ENCODE measurements at places on chromosomes 1 and 21.

- no peak for DNase-seq
Observed at GRCh38 chr1:150302338-150302737, 8.7 kb downstream of the MRPS21 start.

DNA sequence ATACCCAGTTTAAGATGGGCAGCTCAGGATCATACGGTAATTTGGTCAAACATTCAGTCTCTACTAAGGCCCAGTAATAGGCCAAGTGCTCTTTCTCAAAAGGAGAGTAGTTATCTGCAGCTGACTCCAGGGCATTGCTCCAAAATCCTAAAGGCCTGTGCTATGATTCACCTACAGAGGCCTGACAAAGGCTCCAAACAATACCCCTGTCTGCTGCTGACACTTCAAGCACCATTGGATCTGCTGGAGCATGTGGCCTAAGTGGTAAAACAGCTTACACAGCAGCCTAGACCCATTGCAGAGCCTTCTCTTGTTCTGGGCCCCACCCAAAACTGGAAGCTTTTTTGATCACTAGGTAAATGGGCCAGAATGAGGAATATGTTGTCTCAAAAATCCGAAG, 22.8 kb downstream of the SLAMF7 start:
- DNase-seq: no peak

GRCh38 chr21:16280686-16281091, 550.9 kb downstream of the USP25 start:
- DNase-seq: no peak

DNA sequence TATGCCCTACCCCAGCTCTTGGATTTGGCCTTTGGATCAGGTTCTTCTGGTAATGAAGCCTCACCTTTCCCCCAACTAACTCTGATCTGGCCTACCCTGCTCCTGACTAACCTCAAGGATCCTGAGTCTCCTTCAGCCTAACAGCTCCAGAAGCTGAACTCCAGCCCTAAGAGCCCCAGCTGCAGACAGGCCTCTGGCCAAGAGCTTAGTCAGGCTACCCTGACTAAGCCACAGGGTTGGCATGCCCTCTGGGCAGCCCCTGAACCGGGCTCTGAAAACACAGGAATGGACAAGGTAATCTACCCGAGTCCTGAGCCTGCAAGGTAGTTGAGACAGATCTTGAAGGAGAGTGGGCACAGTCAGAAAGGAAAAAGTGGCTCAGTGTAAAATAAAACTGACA, 29.4 kb downstream of the COA7 start:
- DNase-seq: peak; percentile 40

- DNase-seq: no peak
Observed at GRCh38 chr21:26826801-26827200, 18.4 kb downstream of the ADAMTS1 start.

- peak; percentile 99 for DNase-seq
Observed at GRCh38 chr1:246566128-246566812, at the start of the genes CNST and TFB2M. Gene CNST, plus strand, starts transcription at chr1:246566456. Its CDS starts 25,107 bp downstream, at chr1:246591563. Gene TFB2M, minus strand, starts transcription at chr1:246566261. Its CDS starts 123 bp downstream, at chr1:246566138.

GRCh38 chr21:35350965-35351364, 301.9 kb upstream of the RUNX1 start:
- DNase-seq: no peak

GRCh38 chr1:26363549-26364448, 8.8 kb downstream of the ZNF683 start:
- peak; percentile 38 for DNase-seq

DNA sequence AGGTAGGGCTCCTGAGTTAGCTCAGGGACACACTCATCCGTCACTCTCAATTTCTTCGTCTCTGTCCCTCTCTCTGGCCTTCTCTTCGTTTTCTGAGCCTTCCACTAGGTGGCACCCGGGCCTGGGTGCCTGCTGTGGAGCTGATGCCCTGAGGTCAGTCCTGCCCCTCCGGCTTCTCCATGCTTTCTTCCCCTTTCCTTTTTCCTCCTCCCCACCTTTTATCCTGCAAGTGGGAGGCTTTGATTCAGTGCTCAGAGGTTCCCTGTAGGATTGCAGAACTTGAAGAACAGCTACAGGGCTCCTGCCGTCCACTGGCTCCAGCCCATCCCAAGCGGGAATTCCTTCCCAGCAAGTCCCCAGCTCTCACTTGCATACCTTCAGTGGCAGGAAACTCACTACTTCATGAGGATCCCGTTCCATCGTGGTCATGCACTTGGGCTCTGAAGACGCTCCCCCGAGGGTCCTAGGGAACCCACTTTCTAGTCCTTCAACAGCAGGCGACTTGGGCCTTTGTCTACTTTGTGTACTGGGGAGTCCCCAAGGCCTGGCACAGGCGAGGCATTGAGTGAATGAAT, 45.6 kb downstream of the SRRM1 start:
- DNase-seq: peak; percentile 45

DNA sequence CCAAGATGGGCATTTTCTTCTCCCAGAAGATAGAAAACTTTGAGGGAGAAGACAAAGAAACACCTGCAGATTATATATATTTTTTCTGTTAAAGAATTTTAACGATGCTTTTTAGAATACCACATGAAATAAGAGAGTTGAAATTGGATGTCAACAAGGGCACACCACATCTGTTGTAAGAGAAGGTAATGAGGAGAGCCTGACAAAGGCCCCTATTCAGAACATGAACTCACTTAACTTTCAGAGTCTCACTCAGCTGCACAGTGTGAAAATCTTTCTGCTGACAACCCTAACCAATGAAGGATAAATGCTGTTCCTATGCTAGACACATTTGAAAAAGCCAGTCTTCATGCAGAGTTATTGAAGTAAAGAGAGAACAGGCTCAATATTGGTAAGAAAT, 7.3 kb downstream of the KRTAP22-2 start:
- no peak for DNase-seq

DNA sequence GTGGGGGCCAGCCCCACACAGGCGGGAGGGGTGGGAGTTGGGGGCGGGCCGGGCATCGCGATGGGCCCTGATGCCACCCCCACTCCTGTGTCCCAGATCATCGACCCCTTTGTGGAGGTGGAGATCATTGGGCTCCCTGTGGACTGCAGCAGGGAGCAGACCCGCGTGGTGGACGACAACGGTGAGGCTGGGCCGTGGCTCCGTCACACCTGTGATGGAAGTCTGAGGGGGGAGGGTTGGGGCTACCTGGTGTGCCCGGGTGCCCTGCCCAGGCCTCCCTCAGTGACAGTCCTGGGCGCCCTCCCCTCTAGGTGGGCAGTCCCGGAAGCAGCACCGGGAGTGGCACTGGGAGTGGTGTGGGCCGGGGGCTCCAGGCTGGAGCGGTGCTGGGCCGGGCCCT, 22.6 kb downstream of the PLCH2 start:
- no peak for DNase-seq

GRCh38 chr1:67342076-67342890, 34.6 kb downstream of the IL12RB2 start:
- DNase-seq: no peak

GRCh38 chr1:208025031-208025430, 114.1 kb upstream of the CD34 start:
- DNase-seq: peak; percentile 52

GRCh38 chr1:109993885-109994284, 9.3 kb downstream of the AHCYL1 start:
- no peak for DNase-seq

DNA sequence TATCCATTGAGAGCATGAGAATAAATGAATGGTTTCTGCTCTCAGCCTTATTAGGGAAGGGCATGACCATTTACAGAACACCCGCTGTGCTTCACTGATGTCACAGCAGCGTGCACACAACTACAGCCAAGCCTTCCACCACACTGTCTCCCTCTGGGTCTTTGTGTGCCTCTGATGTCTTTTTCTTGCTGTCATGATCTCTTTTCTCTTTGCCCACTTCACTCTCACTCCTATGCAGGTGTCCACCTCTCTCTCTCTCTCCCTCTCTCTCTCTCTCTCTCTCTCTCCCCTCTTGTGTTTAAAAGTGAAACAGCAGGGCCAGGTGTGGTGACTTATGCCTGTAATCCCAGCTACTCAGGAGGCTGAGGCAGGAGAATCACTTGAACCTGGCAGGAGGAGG, 232.5 kb upstream of the JUN start:
- DNase-seq: no peak

GRCh38 chr1:8711151-8711550, 106.3 kb downstream of the RERE start:
- peak; percentile 33 for DNase-seq

- no peak for DNase-seq
Observed at GRCh38 chr1:38541223-38541622, 318.3 kb downstream of the RRAGC start.

DNA sequence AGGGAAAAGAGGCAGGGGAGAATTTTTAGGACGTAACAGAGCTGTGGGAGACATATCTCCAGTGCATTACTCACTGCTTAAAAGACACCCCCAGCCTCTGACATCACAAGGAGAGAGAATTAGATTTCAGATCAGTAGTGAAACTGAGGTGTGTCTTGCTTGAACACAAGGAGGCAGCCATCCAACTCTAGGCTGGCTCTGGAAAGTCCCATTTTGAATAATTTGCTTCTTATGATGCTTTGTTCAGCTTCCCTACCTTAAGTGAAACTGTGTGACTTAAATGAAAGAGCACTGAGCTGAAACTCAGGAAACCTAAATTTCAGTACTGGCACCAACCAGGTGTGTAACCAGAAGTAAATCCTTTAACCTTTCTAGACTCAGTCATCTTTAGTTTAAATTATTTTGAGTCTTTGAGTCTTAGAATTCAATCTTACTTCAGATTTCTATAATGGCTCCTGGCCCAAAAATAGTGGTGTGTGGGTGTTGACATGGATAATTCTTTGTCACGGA, 251.6 kb upstream of the SGIP1 start:
- peak; percentile 75 for DNase-seq

- DNase-seq: no peak
Observed at GRCh38 chr1:173347282-173347818, 129.8 kb upstream of the PRDX6 start.

DNA sequence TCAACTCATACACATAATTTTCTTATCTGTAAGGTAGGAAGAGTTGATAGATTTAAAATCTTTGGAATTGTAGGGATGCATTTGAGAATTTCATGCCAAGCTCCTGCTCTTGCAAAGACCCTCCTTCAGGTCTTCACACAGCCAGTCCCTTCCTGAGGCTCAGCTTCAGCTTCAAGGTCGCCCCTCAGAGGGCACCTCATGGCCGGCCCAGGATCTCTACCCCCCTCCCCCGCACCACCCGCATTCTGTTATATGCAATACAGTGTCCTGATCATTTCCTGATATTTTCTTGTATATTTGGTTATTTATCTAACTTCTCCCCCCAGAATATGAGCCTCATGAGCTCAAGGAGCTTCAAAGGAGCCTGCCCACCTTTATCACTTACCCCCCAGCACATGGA, 47.0 kb upstream of the BACE2 start:
- DNase-seq: no peak

DNA sequence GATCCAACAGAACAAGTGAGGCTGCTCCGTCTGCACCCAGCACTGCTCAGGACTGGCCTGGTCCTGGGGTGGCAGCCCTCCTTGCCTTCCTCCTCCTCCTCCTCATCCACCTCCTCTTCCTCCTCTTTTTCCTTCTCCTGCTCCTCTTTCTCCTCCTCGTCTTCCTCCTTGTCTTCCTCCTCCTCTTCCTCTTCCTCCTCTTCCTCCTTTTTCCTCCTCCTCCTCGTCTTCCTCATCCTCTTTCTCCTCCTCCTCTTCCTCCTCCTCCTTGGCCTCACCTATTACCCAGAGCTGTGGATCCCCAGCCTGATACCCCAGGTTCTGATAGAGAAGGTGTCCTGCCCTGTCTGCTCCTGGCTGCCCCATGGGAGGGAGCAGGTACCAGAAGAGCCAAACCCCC, 16.6 kb upstream of the MFN2 start:
- no peak for DNase-seq

- DNase-seq: no peak
Observed at GRCh38 chr1:193426061-193426460, 239.6 kb upstream of the B3GALT2 start.

DNA sequence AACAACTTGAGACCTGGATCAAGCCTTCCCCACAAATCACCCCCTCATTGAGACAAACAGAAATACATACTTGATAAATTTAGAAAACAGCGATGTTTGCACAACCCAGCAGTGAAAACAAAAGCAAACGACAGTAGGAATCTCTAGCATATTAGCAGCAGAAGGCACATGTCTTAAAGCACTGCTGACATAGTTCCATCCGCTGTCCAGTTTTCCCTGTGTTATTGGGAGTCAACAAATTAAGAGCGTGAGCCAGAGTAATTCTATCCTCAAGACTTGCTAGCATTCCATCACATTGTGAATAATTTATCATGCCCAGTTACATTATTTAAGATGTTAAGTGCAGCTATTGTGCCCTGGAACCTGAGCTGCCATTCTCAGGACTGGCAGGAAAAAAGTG, 55.3 kb downstream of the IGSF5 start:
- DNase-seq: no peak

GRCh38 chr1:101086783-101087182, 61.2 kb upstream of the DPH5 start:
- DNase-seq: no peak

GRCh38 chr21:45404730-45405270, at the start of gene COL18A1:
Gene COL18A1, plus strand, starts transcription at chr21:45405165. Its CDS starts 66 bp downstream, at chr21:45405231.
- no peak for DNase-seq

DNA sequence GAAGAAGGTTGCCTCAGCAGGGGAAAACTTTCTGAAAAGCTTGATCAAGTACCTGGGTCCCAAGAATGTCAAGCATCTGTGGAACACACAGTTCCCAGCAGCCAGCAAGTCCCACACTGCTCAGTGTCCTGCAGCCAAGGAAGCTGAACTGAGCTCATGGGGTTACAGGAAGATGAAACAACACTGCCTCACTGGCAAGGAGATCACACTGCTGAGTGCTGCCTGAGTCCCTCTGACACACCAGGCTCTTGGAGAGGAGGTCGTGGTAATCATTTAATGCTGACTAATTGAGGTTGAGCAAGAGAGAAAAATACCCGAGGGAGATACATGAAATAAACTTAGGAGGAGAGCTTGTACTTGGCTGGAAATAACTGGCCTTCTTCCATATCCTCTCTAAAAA, 75.2 kb downstream of the MPZL1 start:
- DNase-seq: peak; percentile 99

DNA sequence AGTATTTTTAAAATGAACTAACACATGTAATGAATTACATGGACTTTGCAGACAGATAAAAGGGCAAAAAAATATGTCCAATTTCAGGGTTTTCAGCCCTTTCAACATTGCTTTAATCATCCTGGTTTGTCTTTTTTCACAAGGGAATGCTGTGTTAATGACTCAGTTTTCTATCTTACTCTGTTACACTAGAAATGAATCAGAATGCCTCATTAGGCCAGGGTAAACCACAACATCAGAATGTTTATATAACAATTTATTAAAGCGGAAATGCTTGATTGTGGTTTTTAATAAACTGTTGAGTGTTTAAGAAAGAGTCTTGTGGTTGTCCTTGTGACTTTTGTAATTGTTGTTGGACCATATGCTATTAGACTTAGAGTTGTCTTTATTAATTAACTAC, 13.5 kb downstream of the GORAB start:
- DNase-seq: peak; percentile 84

DNA sequence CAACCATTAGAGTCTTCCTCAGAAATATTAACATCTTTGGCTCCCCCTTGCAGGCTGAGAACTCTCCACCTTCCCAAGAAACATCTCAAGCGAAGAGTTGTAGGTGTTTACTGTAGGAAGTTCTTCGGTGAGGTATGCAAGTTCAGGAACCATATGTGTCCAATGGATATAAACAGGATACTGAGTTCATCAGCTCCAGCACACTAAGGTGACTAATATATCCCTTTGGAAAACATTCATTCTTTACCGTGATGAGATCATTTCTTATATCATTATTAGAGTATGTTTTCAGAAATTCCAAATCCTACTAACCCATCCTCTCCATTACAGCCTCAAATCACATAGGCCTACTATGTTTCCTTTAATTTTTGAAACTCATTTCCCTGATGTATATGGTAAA, 37.3 kb upstream of the PRMT6 start:
- no peak for DNase-seq
